ENCODE measurements at places on chromosomes 5 and 9.

DNA sequence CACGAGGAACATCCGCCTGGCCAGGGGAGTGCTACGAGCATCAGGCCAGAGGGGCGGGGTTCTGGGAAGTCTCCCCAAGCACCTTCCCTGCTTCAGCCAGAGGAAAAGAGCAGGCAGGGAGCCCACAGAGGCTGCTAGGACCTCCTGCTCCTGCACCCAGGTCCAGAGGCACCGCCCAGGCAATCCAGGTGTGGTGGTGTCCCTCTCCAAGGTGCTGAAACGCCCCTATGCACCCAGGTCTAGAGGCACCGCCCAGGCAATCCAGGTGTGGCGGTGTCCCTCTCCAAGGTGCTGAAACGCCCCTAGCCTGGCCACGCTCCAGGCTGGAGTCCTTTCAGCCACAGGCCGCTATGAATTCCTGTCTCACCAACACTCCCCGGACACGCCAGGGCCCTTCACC, 10.7 kb upstream of the UBAC1 start:
- DNase-seq: no peak

DNA sequence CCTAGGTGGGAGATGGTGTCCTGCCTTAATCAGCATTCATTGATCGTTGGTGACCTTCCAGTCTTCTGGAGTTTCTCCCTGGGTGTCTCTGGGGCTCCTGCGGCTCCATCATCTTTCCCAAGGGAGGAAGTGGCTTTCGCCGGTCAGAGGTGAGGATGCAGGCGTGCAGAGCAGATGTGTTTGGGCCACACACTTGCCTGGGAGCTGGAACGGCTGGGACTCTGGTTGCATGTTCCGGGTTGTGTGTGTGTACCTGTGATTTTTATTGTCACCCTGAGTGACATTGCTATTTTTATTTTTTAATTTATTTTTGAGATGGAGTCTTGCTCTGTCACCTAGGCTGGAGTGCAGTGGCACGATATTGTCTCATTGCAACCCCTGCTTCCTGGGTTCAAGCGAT, 9.6 kb downstream of the HMCN2 start:
- no peak for DNase-seq

DNA sequence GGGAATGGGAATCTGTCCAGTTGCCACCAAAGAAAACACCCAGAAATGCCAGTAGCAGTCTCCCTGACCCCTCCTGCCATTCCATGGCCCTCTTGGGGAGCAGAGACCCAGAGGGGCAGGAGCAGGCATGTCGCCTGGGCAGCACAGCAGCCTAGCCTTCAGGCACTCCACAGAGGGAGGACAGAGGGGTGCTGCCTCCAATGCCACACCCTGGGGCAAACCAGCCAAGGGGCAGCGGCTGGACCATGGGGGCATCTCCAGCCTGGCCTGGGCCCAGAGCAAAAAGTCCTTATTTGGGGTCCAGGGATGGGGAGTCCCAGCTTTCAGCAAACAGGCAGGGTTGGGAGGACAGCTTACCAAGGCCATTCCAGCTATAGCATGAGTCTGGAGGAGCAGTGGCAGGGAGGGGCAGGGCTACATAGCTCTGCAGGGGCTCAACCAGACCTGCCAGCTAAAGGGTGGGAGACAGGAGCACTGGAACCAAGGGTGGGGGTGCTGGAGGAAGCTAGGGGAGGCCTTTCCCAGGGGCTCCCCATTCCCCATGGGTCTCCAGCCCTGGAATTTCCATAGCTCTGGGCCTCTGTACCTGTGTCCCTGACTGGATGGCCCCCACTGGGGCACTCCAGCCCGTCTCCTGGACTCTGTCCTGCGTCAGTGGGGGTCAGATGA, 6.7 kb downstream of the BRD3 start:
- no peak for DNase-seq

GRCh38 chr5:172904643-172905345, 54.4 kb upstream of the RPL26L1 start:
- no peak for DNase-seq

GRCh38 chr5:163407034-163407655, 30.2 kb upstream of the CCNG1 start:
- peak; percentile 31 for DNase-seq

DNA sequence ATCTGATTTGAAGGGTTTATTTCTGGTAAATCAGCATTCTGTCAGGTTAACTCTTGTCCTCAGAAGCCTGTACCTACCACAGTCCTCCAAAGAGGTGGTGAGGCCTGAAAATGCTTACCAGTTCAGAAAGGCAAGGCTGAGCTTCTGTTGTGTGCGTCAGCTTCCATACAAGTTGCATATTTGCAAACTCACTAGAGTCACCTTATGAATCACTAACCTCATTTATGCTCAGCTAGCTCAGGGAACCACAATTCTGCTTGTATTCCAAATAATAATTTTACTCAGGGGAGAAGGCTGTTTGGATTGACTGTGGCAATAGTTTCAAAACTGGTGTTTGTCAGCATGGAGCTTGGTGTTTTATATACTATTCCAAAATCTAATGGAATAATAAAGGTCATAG, 355.1 kb upstream of the RFX3 start:
- DNase-seq: no peak

- no peak for DNase-seq
These were observed 6.3 kb downstream of the C5orf15 start for GRCh38 chr5:133962131-133962530.

GRCh38 chr9:98923451-98924123, 20.1 kb upstream of the COL15A1 start:
- no peak for DNase-seq

DNA sequence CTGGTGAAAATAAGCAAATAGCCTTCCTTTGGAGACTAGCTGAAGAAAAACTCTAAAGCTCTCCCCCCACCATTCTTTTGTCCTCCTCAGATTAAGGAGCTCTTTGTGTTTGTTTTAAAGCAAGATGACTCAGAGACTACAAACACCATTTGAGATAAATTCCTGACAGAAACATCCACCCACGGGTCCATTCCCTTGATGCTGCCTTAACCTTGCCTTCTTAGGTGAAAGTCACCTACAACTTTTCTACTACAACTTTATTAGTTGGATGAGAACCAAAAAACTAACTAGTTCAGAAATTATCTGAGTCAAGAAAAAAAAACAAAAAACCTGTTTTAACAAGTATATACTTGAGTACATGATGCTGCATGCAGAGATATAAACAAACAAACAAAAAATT, 831.1 kb downstream of the NR2F1-AS1 start:
- DNase-seq: no peak

- DNase-seq: no peak
These were observed 13.5 kb downstream of the B4GALT1 start for GRCh38 chr9:33153666-33154065.

- no peak for DNase-seq
These were observed 9.3 kb downstream of the BAAT start for GRCh38 chr9:101375546-101375945.

DNA sequence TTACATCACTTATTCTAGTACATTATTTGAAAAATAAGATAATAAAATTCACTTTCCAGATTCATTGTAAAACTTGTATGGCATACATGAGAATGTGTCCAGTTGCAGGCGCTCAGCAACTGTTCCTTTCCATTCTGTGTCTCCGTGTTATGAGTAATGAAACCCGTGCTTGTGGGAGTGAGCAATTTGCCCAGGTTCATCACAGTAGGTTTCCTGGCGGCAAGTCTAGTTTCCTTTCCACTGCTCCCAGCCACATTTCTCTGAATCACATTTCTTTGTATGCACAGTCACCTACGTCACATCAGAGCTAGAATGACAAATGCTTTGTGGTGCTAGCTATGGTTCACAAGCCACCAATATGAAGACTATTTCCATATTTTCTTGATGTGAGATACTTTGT, 39.9 kb downstream of the MOCS2 start:
- no peak for DNase-seq

GRCh38 chr5:139108063-139108824, 89.9 kb downstream of the SIL1 start:
- no peak for DNase-seq

GRCh38 chr9:93013856-93014582, 44.5 kb upstream of the SUSD3 start:
- DNase-seq: no peak

- DNase-seq: no peak
These were observed 181.7 kb upstream of the SLC30A5 start for GRCh38 chr5:68911840-68912690.

- DNase-seq: no peak
These were observed 36.1 kb downstream of the DAP start for GRCh38 chr5:10724781-10725507.

DNA sequence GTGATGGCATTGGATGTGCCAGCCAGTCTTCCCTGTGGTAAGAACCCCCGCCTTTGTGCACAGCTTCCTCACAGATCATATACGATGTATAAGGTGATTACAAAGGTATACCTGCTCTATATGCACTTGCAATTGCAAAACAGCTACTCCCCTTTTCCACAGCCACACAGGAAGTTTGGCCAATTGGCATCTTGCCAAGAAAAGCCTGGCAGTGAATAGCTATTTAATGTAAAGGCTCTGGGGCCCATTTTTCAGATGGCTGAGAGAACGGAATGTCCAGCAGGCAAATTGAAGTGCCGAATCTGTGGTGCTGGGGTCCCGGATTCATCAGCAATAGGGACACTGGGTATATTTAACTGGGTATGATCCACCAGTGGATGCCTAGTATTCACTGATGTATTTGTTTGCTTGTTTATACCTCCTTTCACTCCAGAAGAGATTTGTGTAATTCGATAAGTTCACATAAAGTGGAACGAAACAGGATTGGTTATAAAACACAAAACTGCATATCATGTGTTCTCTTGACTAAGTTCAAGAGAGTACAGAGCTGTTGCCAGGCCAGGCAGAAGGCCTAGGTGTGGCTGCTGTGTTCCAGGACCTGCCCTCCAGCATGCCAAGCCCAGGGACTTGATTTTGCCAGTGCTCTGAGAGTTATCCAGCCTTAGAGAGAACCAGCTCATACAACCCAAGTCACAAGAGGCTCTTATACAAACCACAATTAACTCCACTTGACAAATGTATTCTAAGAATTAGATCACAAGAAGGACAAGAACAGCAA, 27.7 kb upstream of the GABRP start:
- DNase-seq: no peak

- no peak for DNase-seq
These were observed 11.6 kb downstream of the BNIP1 start for GRCh38 chr5:173155912-173156311.

- DNase-seq: no peak
These were observed 58.6 kb downstream of the STARD4 start for GRCh38 chr5:111453747-111454146.

DNA sequence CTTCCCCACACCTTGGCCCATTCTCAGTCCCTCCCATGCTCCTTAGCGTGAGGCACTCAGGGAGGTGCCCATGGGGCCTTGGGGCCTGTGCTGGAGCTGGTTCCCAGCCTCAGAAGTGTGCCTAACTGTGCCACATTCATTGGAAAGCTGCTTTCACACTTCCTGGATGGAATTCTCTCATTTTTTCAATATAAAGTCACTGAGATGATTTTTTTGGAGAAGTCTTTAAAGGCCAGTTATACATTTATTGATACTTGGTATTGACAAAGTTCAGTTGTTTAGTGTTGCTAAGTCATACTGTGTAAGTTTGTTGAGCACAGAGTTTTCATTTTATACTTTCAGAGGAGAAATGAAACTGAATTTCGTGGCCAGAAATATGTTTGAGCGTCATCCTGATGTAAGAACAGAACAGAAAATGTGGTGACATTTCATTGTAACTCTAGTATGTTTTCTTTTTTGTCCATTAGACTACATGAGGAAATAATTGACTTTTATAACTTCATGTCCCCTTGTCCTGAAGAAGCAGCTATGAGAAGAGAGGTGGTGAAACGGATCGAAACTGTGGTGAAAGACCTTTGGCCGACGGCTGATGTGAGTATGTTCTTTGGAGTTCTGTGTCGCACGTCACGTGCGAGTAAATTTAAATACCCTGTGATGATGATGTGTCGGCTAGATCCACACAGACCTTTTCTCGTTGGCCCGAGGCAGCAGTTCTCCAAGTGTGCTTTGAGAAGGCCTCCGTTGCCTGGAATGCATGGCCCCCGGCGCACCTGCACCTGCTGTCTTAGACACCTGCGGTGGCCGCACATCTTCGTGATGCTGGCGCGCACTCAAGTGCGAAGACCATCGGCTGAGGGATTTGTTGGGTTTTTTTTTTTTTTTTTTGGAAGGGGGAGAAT, 24.1 kb downstream of the TENT4A start:
- DNase-seq: no peak

DNA sequence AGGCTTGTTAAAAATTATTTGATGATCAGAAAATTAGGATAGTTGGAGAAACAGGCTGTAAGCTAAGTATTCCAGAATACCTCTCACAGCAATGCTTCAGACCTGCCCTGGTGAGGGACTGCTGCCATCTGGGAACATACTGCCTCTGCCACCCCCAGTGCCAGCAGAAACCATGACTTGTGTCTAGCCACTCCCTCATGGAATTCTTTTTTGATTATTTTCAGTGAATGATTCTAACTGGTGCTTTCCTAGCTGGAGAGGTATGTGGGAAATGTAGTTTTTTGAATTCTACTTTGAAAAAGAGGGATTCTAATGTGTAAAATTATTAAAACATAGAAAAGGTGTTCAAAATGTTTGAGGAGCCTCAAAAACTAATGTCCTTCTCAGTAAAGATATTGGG, 126.3 kb downstream of the HMHB1 start:
- no peak for DNase-seq

DNA sequence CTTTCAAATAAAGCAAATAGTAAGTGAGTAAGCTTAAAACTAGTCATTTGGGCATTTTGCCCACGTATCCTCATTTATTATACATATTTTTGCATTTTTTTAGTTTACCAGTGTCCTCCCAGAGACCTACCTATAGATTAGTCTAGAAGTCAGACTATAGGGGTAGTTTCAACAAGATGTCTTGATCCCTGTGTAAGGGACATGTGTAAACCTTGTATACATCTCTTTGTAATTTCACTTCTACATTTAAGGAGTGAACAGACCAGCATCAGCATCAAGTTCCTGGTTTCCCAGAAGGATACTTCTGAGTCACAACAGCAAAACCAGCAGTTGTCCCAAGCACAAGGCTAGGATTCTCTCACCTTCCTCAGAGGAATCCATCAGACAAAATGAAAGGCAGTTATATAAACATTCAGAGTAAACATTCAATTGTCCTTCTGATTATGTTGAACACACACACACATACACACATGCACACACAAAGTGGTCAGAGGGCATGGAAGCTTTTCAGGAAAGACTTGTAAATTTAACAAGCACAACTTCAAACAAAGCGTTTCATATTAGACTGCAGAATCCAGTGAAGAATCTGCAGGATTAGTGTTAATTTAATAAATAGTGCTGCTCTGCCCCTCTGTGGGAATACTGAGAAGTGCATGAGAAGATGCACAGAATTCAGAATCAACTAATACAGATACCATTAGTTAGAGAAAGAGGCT, 55.4 kb downstream of the HINT1 start:
- no peak for DNase-seq

- no peak for DNase-seq
These were observed 483 bp downstream of the G3BP1 start for GRCh38 chr5:151772029-151772845.

GRCh38 chr5:142831009-142831383, 60.8 kb downstream of the ARHGAP26 start:
- no peak for DNase-seq

Data from GM12864 (cell line).